Heart right ventricle (tissue), 16 donors: ENCODE measurements at places on chromosomes 12 and 14. TPM values are rescaled to one million over a fixed set of nuclear protein-coding genes. Genes with fewer than 3 reads are reported as not detected.
A peak's percentile ranks its signal among the peaks of the same experiment; 100 is the strongest.

DNA sequence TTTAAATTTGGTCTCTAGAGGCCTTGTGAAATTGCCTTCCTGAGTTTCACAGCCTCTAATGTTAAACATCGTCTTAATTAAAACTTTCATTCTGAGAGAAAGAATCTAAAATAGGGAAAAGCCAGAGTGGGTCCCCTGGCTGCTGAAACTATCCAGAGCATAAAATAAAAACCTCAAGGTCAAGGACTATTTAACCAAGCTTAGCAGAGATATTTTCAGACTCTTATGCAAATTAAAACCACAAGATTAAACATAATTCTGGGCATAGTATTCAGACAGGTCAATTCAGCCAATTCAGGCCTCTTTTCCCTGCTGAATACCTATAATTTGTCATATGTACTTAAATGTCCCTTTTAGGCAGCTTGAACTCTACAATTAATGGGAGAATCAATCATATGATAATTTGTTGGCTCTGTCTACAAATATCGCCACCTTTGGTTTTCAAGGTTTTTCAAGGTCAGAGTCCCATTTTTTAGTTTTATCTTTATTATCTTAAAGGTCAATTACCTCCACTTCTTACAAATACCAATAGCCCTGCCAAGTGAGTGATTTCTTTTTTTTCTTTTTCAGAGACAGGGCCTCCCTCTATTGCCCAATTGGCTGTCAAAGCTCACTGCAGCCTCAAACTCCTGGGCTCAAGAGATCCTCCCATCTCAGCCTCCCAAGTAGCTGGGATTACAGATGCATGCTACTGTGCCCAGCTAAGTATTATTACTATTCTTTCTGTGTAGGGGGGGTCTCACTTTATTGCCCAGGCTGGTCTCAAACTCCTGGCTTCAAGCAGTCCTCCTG, 257.1 kb downstream of the PHLDA1 start:
- DNase-seq, result no peak

- DNase-seq, result no peak
Measured at GRCh38 chr12:127450826-127451225, 816.1 kb upstream of the TMEM132C start.

Gene SPIC
- not detected for polyA plus RNA-seq

DNA sequence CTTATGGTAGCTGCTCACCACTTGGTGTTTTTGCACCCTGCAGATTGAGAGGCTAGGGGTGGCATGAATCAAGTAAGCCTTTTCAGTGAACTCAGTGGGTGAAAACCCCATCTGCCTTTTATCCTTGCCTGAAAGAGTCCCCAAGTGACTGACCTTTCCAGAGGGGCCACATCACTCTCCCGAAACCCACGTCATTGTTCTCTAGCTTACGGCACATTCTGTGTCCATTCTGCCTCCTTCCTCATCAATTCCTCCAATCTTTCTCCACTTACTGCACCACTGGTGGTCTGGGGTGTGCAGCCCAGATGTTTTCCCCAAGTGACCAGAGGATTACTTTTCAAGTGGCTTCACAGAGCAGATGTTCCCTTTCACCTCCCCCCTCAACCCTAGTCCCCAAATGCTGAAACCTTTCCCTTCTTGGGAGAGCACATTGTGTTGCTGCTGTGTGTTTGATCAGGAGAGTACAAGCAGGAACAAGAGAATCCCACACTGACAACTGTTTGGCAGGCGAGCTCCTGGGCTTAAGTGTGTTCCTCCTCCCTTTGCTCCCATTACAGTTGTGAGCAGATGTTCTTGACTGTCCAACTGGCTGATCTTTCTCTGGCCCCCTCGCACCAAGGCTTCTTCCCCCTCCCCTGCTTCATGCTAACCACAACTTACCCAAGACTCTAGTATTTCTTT, 138.0 kb upstream of the IGF1 start:
- no peak for DNase-seq

GRCh38 chr14:77092676-77093075, 5.4 kb upstream of the CIPC start:
- no peak for DNase-seq

GRCh38 chr12:43711348-43711747, 47.2 kb downstream of the PUS7L start:
- no peak for DNase-seq

DNA sequence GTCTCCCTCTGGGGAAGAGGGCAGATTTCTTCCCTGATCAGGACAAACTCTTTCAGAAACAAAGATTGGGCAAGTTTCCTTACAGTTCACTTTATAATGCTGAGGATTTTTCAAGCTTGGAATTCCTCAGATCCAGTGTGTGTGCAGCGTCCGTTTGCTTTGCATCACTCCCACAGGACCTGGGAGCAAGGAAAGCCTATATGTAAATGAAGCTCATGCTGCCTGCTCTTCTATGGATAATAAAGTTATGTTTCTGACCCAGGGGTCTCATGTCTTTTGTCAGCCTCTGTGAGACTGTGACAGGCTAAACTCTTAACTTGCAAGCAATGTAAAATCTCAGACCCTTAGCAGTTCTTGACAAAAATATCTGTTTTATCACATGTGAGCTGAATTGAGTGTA, 41.6 kb downstream of the TRHDE start:
- DNase-seq, result no peak

Gene ANG
- 5.4 TPM for polyA plus RNA-seq

GRCh38 chr14:95529216-95529615, 5.6 kb upstream of the GLRX5 start:
- no peak for DNase-seq

DNA sequence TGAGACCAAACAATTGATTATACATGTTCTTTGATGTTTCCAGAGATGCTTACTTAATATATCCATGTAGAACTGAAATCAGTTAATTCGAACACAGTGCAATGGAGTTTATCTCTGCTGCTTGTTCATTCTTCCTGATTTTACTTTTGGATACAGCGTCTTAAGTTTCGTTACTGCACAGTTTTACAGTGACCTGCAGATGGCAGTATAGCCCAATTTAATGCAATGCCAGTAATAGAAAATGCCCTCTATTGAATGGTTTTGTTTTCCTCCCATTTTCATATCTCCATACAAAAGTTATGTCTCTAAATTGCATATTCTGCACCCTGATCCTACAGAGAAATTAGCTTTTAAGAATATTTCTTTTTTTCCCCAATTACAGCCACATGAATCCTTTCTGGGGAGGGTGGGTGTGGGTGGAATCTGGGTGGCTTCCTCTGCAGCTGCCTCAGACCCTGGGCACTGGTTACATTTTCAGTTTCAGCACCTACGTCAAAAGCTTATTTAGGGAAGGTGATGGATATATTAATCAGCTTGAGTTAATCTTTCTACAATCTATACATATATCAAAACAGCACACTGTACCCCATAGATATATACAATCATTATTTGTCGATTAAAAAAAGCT, 101.1 kb upstream of the DCD start:
- DNase-seq, result peak; percentile 25

Gene TMEM116
- polyA plus RNA-seq, result 13.3 TPM

- no peak for DNase-seq
Measured at GRCh38 chr14:31527087-31527486, 34.1 kb upstream of the NUBPL start.

DNA sequence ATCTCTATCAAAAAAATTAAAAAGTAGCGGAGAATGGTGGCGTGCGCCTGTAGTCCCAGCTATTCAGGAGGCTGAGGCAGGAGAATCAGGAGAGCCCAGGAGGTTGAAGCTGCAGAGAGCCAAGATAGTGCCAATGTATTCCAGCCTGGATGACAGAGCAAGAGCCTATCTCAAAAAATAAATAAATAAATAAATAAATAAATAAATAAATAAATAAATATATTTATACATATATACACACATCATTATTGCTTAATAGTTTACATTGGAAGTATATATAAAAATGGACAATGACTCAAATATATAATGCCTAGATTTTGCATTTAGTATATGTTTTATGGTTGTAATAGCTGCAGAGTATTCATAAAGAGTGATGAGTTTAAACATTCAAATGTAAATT, 53.1 kb downstream of the TOGARAM1 start:
- DNase-seq, result no peak

Gene C14orf180
- polyA plus RNA-seq, result 13.8 TPM

DNA sequence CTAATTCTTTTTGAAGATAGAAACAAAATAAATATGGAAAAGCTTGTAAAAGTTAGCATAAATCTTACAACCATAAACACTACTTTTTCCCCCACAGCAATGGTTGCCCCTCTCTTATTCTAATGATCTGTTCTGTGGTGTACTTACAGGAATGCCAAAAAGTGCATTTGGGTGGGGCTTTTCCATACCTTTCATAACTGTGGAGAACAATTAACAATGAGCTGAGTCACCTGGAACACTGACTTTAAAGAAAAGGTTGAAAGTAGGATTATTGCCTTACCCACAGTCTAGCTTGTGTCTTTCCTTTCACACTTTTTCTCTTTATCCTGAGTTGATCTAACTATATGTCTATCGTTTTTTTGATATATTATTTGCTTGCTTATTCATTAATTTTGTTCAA, 86.9 kb downstream of the TPH2 start:
- no peak for DNase-seq

DNA sequence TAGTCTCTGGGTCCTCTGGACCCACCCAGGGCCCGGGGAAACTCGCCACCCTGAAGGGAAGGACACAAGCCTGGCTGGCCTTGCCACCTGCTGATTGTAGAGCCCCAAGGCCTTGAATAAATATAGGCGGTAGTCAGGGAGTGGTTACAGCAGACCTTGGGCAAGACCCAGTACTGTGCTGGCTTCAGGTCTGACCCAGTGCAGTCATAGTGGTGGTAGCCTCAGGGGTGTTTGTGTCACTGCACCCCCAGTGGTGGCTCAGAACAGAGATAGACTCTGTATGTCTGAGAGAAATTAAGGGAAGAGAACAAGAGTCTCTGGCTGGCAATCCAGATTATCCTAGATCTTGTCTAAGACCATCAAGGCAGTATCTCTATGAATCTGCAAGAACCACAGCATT, 63.5 kb downstream of the MAPKAPK5 start:
- DNase-seq, result no peak

Gene PRR4
- polyA plus RNA-seq, result 11.8 TPM

DNA sequence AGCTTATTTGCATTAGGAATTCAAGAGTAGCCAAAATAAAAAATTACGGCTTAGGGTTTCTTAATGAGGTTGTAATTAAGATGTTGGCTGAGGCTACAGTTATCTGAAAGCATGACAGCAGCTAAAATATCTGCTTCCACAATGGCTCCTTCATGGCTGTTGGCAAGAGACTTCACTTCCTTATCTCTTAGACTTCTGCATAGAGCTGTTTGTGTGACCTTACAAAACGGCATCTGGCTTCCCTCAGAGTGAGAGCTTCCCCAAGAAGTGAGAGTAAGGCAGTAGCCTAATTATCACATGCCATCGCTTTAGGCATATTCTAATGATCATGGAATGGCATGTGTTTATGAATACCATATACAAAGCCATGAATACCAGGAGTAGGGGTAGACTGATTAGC, 57.6 kb downstream of the CCDC59 start:
- DNase-seq, result peak; percentile 18

DNA sequence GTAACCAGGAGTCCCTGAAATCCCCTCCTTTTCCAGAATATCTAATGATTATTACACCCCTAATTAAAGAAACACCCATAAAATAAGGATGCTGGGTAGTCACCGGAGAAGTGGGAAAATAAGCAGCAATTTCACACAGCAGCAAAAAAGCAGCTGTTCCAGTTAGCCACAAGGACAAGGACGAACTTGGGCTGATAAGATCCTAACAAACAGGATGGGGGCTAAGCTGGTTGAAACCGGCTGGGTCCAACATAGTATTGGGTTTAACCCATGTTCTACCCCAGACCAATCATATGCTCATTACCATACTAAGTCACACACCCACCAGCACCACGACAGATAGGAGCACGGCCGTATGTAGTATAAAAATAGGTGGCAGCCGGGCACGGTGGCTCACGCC, 100.7 kb downstream of the RPL10L start:
- no peak for DNase-seq

DNA sequence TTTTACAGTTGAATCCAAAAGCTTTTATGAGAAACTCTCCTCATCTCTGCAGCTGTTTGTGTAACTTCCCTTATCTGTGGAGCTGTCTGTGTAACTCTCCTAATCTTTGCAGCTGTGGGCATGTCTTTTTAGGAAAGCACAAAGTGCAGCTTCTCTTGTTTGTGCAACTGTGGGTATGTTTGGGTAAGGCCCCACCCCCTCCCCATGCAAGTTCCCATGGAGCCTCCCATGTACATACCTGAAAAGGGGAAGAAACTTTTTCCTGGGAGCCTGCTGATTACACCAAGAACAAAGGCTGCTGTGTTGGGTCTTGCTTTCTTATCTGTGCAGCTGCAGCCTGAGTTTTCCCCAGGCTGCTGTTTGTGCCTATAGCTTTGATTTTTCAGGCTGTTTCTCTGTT, 42.7 kb upstream of the CDKN3 start:
- DNase-seq, result no peak

DNA sequence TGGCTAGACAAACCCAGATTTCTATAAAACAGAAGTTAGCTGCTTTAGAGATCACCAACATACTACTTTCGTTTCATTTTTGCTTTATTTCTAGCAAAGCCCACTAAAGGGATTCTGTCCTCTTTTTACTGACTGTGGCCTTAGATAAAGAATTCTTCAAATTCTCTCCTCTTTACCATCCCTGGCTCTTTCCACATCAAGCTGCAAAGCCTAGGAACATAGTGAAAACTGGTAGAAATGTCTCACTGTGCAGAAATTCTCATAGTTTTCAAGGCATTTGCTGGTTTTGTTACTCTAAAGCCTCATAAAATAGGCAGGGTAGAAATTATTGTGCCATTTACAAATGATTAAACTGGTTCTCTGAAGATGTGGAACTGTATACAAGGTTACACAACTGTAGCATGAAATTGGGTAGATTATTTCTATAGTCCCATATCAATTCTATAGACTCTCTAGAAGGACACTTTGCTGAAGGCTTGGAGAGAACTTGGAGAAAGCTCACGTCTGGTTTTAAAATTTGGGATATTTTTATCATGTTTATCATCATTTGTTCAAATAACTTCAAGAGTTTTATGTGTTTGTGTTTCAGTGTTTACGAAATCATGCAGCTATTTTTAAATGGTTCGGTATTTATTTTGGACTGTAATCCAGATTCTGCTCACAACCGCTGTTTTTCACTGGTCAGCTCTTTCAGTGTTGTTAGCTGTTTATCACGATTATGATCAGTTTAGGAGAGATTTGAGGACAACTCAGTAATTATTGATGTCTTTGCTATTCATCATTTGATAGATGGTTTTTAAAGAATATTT, 36.7 kb upstream of the CSRP2 start:
- DNase-seq, result no peak

DNA sequence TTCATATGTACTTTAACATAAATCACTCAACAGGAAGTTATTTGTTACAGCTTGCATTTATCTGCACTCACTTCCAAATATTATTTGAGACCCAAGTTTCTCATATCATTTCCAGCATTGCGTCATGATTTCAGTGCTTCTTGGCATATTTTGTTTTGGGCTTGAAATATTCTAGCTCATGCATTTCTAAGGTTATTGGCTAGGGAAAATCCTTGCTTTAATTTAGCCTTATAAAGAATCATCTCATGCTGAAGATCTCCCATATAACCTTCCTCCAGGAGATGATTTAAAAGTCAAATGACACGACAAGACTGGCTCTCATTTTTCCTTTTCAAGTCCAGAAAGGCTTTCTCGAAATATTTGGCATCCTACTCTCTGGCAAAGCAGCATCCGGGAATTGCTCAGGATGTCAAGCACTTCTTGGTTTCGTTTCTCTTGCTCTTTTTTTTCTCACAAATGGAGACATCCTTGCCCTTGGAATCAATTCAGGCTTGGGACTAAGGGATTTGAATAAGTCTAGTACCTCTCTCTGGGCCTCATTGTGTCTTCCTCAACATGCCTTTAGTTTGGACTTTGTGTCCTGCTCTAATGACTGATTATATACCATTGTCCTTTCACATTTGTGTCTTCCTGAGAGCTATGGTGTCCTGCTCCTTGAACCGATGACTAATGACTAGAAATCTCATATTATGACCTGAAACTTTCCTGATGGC, 295.0 kb downstream of the RMST start:
- DNase-seq, result no peak
